ENCODE measurements at places on chromosomes 7 and 10.

DNA sequence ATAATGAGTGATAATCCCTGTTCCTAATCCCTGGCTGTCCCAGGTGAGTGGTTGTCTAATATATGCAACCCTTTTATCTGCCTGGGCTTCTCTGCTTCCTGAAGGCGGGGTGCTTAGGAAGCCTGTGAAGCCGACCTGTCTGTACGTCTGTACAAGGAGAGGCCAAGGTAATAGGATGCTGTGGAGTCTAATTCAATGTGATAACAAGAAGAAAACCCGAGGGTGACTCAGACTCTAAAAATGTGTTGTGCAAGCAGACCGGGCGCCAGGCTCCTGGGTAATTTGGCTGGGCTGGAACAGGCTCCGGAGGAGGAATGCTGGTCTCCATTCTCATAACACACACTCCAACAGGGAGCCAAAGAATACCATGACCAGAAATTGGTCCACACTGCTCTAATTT, 43.6 kb downstream of the THNSL1 start:
- no peak for DNase-seq

DNA sequence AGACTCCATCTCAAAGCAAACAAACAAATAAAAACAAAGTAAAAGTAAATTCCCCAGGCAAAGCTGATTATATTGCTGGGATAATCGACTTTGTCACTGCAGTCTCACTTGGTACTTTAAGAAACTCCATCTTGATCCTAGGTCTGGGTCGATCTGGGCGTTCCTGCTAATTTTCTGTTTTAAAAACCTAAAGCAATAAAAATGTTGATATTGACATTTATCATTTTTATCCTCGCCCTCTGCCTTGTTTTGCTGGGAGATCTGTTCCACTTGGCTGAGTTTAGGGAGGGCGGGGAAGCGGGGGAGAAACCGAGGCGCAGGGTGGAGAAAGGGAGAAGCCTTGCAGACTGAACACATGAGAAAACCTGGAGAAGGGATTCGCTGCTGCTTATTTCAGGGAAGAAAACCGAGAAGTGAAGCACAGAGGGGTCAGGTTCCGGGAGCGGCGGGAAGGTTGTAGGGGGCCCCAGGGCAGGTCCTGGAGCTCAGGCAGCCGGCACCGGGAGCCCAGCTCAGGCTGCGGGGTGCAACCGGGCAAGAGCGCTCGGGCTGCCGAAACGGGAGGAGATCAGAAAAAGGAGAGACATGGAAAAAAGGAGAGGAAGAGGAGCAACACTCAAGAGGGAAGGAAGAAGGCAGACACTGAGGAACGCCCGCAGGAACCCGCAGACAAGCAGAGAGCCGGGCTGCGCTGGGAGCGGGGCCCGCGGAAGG, 27.3 kb upstream of the KMT2C start:
- no peak for DNase-seq

DNA sequence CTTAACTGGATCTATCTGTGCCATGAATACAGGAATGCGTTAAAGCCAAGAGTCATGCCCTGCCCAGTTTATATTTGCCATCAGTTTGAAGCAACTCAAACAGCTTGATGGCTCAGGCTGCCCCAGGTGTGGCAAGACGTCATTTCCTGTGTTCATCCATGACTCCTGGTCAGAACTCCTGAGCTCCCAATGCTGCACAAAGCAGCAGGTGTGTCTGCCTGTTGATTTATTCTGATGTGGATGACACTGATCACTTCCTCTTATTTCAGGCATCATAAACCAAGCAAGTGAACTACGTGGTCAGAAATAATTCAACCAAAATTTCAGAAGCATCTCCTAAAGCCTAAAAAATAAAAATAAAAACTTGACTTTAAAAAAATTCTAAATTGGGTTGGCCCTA, 68.5 kb downstream of the EZH2 start:
- DNase-seq, result no peak

DNA sequence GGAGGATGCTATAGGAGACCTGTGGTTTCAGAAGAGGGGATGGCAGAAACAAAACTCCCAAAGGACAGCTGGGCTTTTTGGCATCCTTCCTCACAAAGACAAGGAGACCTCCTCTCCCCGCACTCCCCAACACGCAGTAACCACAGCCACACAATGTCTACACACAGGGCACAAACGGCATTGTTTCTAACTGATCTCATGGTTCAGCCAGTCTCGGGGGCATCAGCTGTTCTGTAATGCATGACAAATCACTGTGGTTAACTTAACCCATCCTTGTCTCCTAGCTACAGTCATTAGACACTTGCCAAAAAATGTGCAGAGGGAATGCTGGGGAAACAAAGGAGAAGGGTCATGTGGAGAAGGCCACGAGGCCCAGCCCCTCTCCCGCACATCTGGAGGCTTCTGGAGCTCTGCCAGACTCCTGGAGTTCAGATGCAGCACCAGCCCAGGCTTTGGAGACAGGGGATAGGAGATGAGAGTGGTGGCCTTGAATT, 7.6 kb upstream of the ADAMTS14 start:
- DNase-seq, result no peak

GRCh38 chr7:130337410-130337971, 7.1 kb upstream of the CPA5 start:
- no peak for DNase-seq

- no peak for DNase-seq
These were observed 11.4 kb upstream of the KCTD7 start for GRCh38 chr7:66617295-66617694.

GRCh38 chr10:96411716-96412320, 53.0 kb upstream of the OPALIN start:
- no peak for DNase-seq

DNA sequence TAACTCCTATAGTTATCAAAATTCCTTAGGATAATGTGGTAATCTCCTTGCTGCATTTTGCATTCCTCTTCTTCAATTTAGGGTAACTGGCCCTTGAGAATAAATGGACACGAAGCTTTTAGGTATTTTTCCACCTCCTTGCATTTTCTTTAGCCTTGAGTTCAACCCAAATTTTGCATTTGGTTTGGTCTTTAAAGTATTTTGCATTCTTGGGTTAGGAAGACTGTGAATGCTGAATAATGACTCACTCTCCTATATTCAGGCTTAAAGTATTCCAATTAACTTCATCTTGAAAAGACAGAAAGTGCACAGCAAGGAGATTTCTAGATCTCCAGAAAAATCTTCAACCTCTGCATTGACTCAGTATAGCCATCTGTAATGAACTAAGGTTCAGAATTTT, 47.3 kb downstream of the TFPI2 start:
- DNase-seq, result no peak

- no peak for DNase-seq
These were observed 159.8 kb downstream of the CCDC7 start for GRCh38 chr10:32605787-32606186.

DNA sequence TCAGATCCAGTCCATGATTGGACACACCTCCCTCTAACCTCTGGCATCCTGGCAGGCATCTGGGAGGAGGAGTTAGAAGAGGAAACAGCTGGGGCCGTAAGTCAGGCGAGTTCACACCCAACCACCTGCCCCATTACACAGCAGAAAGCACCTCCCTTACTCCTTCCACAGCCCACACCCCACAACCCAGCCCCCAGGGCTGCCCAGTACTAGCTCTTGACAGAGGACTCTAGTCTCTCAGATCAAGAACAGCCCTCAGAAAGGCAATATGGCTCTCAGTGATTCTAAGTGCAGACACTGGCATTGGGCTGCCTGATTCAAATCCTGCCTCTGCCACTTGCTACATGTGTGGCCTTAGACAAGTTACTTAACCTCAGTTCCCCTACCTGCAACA, 34.1 kb downstream of the KCNMA1 start:
- DNase-seq, result no peak

DNA sequence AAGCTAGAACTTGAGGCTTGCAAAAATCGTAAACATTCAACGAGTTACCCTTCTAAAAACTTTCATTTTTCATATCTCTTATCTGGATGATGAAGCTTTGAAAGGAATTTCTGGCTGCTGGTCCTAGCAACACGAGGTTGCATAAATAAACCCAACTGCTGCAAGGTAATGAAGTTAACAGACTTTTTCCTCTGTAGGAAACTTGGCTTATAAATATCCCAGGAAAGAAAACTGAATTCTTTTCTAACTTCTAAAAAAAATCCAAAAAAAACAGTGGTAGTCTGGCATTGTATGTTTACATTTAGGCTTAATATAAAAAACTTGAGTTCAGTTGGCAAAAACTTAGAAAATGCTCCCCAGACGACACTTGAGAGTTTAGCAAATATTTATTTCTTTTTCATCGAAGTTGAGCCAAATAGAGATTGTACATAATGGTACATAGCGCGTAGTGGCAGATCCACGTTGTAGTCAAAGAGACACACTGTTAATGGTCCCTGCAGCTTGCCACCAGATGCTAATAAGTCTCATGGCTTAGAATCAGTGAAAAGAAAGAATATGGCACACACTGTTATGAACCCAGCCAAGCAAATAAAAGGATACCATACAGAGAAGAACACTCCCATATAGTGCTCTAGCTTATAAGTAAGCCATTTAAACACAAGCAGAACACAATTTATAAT, 200.3 kb upstream of the PCLO start:
- DNase-seq, result no peak

GRCh38 chr10:45238896-45239295, 76.5 kb downstream of the OR13A1 start:
- DNase-seq, result no peak

DNA sequence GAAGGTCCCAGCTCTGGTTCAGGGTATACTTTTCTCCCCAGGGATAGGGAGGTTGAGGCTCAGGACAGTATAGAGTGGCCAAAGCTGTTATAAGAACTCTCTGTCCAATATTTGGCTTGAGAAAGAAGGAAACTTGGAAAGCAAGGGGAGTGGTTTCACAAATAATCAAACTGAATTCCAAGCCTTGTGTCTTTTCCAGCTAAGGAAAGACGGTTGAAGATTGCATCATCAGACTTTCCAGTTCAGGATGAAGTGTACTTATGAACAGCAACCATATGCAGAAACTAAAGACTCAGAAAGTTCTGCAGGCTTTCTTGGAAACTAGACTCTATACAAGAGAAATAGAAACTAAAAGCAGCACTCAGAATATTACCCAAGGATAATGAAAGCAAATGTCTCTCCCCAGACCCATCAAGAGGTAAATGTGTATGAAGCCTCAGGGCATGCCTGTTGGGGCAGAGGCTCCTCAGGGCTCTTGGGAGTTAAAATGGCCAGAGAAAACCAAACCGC, 46.4 kb downstream of the RAMP3 start:
- DNase-seq, result no peak

All from stimulated activated effector memory CD8-positive, alpha-beta T cell treated with anti-CD3 and anti-CD28 coated beads, Interleukin-12 subunit alpha, Interleukin-12 subunit beta, amount 100 ng/mL, for 72 hours (primary cell).